ENCODE measurements at places on chromosomes 7 and 10.

DNA sequence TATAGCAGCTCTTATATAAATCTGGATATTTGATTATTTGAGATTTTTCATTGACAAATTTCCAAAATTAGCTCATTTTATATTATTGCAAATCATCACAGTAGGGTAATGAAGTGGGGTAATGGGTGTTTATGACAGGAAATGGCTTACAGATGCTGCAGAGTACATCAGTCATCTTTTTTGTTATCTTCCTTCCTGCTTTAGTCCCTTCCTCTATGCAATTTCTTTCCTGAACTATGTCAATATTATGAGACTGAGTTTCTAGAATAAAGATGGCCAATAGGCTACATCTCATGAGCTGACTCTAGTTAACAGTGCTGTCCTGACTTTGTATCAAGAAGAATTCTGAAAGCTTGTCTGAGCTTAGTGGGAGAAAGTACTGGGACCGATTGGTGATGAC, 244.5 kb downstream of the XPNPEP1 start:
- no peak for DNase-seq

DNA sequence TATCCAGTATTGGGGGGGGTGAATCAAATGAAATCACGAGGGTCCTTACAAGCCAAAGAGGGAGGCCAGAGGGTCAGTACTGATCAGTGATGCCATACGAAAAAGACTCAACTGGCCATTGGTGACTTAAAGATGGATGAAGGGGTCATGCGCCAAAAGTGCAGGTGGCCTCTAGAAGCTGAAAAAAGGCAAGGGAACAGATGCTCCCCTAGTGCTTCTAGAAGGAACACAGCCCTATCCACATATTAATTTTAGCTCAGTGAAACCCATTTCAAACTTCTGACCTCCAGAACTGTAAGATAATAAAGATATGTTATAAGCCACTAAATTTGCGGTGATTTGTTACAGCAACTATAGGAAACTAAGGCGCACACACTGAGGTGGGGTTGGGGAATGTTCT, 62.5 kb downstream of the ABI1 start:
- DNase-seq: no peak

- no peak for DNase-seq
Observed at GRCh38 chr10:56222237-56222636, 138.8 kb downstream of the ZWINT start.

DNA sequence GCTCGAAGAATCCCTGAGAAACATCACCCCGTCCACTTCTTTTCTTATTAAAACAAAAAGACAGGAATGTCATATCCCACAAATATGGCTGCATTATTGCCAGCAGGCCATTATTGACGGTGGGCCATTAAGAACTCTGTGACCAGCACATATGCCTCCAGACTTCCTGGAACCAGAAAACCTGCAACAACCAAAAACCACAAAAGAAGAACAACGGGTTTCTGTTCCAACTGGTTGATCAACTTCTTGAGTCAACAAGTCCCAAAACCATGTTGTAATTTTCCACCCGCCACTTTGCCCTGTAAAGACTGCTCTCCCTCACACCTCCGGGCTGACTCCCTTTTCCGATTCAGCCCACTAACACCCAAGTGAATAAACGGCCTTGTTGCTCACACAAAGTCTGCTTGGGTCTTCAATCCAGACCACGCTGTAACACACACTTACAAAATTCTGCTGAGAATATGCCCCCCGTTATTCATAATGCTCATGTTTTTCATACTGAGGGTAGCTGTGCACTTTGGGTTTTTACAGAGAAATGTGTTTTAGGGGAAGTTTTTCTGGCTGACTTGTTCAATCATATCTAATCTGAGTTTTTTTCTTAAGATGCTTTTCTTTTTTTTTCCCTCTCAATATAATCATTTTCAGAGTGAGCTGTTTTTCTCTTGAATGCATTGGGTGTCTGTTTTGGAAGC, 20.7 kb downstream of the ZNF107 start:
- DNase-seq: peak; percentile 12

GRCh38 chr7:137801003-137801402, 45.8 kb downstream of the DGKI start:
- peak; percentile 4 for DNase-seq

DNA sequence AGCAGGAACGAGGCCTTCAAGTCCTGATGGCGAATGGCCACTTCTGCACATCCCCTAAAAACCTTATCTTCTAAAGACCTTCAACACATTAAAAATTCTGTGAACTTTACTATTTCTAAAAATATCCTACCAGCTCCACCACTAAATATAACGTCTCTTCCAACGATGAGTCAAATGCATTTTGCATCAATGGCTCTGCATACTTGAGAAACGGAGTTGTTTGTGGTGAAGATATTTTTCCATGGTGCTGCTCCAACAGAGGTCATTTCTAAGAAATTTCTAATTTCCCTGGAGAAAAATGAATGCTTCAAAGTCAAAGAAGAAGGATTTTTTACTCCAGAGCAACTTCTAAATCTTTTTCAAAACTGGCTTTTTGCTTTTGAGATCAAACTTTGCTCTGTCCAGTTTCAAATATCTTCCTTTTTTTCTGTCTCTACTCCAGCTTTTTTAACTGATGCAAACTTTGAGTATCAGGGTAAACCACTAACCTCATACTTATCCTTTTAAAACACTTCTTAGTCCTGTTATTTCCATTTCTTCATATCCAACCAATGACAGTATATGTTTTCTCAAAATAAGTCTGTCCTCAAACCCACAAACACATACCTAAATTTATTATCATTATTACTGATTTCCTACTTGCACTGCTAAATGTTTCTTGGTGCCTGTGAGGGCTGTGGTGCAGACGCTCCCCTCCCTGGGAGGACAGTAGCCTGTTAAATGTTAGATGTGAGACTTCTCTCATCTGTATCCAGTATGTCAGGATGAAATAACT, 258.1 kb downstream of the KLF6 start:
- no peak for DNase-seq

DNA sequence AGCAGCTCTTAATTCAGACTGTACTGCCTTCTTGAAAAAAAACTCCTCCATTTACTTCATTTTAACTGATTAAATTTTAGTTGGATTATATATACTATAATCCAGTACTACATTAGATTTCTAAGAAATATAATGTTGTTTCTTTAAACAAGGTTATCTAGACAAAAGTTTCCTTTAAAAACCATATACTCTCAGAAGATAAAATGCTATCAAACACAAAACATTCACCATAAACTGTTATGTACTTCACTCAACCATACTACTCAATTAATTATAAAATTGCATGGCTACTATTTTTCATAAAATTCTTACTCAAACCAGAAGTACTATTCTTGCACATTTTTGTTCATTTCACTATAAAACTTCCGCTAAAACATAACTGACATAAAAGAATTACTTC, 12.7 kb downstream of the GPR22 start:
- no peak for DNase-seq

DNA sequence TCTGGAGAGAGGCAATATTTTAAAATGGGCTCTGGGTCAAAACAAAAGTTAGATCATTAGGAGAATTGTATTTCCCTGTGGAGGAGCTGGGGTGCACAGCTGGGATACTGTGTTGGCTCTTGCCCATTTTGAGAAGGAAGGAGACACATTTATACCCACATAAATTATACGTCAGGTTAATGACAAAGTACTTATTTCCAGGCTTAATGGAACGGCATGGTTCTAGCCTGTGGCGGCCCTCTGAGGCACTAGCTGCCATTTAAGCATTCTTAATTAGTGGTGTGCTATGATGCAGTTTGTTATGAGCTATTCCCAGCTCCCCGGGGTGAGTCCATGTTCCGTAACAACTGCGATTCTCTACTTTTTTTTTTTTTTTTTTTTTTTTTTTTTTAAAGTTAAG, 193.5 kb downstream of the SEC23IP start:
- no peak for DNase-seq

DNA sequence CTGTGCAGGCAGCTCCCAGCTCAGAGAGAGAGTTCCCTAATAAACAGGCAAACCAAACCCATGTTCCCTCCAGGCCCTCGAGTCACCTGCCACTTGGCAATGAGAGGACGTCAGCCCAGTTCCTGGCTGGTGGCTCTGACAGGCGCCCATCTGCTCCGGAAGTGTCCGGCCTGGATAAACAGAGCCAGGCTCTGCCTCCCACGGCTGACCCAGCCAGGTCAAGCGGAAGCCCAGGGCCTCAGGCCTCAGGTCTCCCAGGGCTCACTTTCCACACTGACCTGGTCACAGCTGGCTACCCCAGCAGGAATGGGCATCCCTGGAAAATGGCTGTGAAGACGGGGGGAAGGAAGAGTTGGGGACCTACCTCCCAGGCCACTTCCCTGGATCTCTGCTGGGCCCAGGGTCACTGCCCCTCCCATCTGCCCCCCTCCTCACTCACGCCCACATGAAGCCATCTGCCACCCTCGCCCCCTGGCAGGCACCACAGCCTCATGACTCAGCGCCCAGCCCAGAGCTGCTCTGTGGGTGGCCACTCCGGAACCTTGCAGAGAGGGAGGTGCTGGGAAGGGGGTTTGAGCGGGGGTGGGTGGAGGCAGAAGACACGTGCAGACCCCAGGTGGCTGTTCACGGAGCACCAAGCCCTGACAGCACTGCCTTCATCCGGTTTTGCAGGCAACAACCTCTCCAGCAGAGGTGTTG, 37.4 kb upstream of the DUSP5 start:
- no peak for DNase-seq

GRCh38 chr7:133858311-133858710, 268.8 kb upstream of the LRGUK start:
- no peak for DNase-seq

DNA sequence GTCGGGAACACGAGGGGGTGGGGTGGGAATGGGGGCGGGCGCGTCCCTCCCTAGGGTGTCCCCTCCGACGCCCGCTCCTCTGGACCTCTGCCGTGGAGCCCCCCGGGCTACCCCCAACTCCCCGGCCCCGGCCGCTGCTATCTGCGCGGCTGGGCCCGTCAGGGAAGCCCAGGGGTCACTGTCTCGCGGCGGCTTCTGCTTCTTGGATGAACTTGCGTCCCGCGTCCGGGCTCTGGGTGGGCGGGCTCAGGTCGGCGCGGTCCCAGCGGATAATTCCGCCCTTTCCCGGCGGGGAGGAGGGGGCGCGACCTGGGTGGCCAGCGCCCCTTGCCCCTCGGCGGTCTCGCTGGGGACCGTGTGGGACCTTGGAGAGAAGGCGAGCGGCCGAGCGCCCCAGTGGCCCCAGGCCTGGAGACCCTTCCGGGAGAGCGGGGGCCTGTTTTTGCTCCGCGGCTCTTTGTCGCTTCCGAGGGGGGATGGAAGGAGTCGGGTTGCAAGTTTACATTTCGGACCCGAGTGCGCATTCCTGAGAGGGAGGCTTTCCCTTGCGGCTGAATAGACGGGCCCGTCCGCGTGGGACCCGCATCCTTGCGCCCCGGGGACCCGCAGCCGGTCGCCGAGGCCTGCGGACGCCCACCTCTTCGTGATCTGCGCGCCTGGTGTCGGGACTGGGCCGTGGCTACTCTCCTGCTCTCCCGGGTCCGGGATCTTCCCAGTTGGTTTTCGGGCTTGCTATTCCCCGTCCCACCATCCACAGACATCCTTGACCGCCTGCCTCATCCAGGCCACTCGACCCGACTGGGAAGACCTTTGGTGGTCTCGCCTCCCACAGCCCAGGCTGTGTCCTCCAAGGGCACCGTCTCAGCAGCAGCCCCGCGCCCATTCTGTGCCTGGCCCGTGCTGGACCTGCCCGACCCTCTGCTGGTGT, 812 bp downstream of the DOCK1 start:
- peak; percentile 42 for DNase-seq

- DNase-seq: no peak
Observed at GRCh38 chr10:132392811-132393694, 3.9 kb upstream of the PWWP2B start.

- peak; percentile 38 for DNase-seq
Observed at GRCh38 chr10:95474228-95475002, 86.8 kb downstream of the SORBS1 start.

- DNase-seq: no peak
Observed at GRCh38 chr7:6623589-6624245, 8.3 kb downstream of the ZNF853 start.

GRCh38 chr7:90298145-90299038, 22.7 kb downstream of the FAM237B start:
- DNase-seq: peak; percentile 70

- DNase-seq: no peak
Observed at GRCh38 chr10:98318861-98319260, 50.9 kb upstream of the LOXL4 start.

- no peak for DNase-seq
Observed at GRCh38 chr10:119454990-119455389, 87.5 kb downstream of the RGS10 start.

DNA sequence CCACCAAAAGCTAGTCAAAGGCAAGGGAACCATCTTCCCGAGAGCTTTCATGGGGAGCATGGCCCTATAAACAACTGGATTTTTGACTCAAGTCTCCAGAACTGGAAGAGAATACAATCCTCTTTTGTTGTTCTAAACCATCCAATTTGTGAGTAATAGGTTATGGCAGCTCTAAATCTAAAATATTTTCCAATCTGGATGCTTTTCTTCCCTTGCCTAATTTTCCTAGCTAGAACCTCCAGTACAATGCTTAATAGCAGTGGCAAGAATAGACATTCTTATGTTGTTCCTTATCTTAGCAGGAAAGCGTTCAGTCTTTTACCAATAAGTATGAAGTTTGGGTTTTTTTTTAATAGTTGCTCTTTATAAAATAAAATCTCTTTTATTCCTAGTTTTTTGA, 66.7 kb downstream of the AKR1E2 start:
- DNase-seq: no peak

- DNase-seq: no peak
Observed at GRCh38 chr7:106566196-106566595, 94.8 kb downstream of the CCDC71L start.

DNA sequence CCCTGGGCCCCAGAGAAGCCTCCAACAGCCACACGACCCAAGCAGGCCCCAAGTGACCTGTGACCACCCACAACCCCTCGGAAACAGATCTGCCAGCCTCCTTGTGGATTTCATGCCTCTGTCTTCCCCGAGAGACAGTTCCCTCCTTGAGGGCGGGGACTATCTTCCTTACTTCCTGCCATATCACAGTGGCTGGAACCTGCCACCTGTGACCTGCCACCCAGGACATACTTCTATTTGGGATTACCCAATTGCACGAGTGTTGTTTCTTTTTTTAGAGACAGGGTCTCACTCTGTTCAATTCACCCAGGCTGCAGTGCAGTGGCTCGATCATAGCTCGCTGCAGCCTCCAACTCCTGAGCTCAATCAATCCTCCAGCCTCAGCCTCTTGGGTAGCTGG, 25.9 kb downstream of the TNRC18 start:
- DNase-seq: peak; percentile 24

DNA sequence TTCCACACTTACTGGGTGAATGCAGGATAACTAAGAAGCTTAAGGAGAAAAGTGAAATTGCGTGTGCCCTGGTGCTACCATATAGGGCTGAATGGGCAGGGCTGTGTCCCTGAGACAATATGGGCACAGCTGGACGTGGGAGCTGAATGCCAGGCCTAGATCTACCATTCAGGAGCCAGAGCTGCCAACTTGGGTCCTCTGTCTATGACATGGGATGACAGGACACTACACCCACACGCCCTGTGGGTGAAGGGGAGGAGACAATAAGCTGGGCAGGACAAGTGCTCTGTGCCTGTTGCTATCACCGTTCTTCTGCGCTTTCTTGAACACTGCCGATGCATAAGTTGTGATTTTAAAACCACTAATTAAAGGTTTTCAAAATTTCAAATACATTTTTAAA, 293.9 kb downstream of the TNS3 start:
- no peak for DNase-seq

- no peak for DNase-seq
Observed at GRCh38 chr7:49718760-49719159, 54.7 kb upstream of the VWC2 start.
